ENCODE measurements at places on chromosomes 16 and 17. TPM values are rescaled to one million over a fixed set of nuclear protein-coding genes. Genes with fewer than 3 reads are reported as not detected.
A peak's percentile ranks its signal among the peaks of the same experiment; 100 is the strongest.

- no peak for DNase-seq
These were observed 10.8 kb upstream of the TPPP3 start for GRCh38 chr16:67403976-67404555.

- no peak for DNase-seq
These were observed 15.6 kb downstream of the SCGB1C2 start for GRCh38 chr17:152860-153420.

DNA sequence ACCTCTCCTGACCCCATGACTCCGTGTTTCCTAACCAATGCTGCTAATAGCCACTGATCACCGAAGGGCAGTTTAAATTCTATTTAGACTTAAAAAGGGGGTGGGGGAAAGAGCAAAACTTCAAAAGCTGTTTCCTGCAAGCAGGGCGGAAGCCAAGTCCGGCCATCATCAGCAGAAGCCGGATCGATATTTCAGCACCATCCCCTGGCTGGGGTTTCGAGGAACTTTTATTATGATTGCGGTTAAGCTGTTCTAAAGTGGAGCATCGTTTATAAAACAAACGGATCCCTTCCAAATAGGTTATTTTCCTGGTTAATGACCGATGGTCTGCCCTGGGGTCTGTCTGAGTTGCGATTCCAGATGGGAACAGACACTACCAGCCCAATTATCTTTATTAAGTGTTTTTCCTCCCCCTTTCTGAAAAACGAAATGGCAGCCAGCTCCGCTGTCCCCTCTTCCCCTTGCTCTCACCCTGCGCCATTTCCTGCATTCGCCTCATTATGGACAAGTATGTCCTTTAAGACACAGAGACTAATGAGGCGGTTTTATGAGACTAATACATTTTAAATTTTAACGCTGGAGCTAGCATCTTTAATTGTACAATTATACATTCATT lies 76.1 kb upstream of the IRX3 start:
- DNase-seq, result no peak

Gene ABCA6
- total RNA-seq, result not detected

- no peak for DNase-seq
These were observed 6.2 kb upstream of the DUSP14 start for GRCh38 chr17:37483311-37484039.

DNA sequence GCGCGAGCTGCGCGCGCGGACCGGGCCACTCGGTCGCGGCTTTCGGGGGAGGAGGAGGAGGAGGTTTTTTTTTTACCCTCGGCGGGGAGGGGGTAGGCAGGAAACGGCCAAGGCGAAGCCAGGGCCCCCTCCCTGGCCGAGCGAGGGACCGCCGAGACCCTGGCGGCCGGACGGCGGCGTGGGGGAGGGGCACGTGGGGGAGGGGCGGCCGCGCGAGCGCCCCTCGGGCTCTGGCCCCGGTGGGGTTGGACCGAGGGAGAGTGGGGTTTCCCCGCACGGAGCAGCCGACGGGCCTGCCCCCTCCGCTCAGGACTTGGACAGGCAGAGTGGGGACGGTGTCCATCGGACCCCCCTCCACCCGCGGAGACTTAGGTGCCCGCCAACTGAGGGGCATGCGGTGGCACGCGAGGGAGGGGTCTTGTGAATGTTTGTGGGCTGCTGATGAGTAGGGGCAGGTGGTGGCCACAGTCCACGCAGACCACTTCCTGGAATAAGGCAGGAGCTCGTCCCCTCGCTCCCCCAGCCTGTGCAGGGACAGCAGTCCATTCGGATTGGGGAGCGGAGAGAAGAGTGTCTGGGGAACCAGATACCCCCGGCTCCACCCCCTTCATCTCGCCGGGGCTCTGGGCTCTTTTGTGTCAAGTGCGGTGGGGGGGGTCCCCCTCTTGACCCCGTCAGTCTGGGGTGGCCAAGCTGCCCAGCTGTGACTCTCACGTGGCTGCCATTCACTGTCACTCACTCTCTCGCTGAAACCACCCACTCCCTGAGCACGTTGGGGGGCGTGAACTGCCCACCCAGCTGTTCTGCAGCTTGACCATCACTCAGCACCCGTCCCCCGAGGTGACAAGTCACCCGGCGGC lies 3.0 kb upstream of the CHD3 start:
- DNase-seq, result peak; percentile 55

GRCh38 chr17:63568563-63568962 lies 18.3 kb downstream of the DCAF7 start:
- DNase-seq, result no peak

DNA sequence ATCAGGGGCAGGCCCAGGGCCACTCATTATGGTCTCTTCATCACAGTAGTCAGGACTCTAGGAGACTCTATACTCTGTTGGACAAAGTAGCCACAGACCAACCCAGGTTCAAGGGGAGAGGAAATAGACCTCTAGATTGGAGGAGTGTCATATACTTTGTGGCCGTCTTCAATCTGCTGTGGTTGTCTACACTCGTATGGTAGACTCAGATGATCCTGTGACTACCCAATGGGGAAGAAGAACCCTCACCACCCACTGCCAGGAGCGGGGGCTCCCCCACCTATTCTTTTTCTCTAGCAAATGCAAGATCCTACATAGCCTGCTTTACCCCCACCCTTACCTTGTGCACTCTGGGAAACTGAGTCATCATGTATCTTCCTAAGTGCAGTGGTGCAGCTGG lies 80.5 kb downstream of the KSR1 start:
- DNase-seq, result no peak

Gene GCGR
- not detected for total RNA-seq

Gene TCAP
- 0.74 TPM for total RNA-seq

- DNase-seq, result no peak
These were observed 43.9 kb downstream of the MMD start for GRCh38 chr17:55377671-55378275.

Gene GFAP
- total RNA-seq, result not detected

DNA sequence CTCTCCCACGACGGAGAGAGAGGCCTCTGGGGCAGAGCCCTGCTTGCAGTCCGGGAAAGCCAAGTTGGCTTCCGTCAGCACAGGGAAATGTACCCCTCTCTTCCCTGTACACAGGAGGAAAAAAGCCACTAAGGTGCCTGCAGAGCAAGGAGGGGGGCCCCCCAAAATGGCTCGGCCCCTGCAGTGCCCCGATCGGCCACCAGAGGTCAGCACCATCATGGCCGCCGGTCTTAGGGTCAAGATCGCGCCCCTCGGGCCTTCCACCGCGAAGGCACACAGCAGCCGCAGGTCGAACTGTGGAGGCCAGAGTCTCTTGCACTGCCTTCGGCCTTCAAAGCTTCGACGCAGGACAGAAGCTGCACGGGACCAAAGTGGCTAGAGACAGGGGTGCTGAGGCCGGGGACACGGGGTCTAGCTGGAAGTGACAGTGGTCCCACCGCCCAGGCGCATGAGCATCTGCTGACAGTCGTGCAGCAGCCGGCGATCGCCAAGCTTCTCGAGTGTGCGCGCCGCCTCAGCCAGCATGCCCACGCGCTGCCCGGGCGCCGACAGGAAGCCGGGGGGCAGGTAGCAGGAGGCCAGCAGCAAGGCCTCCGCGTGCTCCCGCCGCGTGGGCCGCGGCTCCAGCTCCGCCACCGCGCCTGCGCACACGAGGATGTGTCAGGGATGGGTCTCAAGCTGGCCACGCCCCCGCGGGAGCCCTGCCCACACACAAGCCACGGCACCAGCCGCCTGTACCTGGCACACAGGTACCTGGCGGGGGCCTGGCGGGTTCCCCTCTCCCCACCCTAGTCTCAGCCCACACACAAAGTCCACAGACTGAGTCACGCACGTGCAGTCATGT lies 24.4 kb downstream of the SREBF1 start:
- peak; percentile 72 for DNase-seq

DNA sequence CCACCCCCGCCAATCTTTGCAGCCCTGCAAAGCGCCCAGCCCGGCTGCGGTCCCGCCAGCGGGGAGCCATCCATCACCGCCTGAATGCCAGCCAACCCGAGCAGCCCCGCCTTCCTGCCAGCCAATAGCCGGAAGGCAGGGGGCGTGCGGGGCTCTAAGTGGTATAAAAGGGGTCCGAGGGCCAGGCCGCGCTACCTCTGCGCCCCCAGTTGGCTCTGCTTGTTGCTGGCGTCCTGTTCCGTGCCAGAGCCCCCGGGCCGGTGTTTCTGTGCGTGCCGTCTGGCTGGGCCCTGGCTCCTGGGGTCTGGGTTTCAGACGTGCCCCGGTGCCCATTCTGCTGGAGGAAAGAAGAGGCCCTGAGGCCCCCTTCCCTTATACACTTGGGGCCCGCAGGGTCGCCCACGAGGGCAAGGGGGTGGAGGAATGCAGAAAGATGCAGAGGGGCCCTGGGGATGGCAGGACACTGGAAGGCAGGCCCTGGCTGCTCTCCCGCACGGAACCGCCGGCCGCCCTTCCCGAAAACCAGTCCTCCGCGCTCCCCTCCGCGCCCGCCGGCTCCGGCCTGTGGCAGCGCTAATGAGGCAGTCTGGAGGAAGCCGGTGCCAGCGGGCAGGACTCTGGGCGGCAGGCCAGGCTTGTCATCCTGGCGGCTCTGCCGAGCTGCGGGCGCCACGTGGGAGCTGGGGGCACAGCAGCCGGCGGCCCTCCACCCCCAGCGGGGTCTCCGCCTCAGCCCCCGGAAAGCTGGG lies 14.0 kb downstream of the COPZ2 start:
- DNase-seq, result peak; percentile 49

Gene NAGLU
- 11.9 TPM for total RNA-seq

Gene NFATC2IP
- 55.5 TPM for total RNA-seq

GRCh38 chr17:81126281-81127132 lies 38.8 kb upstream of the PVALEF start:
- DNase-seq, result no peak

DNA sequence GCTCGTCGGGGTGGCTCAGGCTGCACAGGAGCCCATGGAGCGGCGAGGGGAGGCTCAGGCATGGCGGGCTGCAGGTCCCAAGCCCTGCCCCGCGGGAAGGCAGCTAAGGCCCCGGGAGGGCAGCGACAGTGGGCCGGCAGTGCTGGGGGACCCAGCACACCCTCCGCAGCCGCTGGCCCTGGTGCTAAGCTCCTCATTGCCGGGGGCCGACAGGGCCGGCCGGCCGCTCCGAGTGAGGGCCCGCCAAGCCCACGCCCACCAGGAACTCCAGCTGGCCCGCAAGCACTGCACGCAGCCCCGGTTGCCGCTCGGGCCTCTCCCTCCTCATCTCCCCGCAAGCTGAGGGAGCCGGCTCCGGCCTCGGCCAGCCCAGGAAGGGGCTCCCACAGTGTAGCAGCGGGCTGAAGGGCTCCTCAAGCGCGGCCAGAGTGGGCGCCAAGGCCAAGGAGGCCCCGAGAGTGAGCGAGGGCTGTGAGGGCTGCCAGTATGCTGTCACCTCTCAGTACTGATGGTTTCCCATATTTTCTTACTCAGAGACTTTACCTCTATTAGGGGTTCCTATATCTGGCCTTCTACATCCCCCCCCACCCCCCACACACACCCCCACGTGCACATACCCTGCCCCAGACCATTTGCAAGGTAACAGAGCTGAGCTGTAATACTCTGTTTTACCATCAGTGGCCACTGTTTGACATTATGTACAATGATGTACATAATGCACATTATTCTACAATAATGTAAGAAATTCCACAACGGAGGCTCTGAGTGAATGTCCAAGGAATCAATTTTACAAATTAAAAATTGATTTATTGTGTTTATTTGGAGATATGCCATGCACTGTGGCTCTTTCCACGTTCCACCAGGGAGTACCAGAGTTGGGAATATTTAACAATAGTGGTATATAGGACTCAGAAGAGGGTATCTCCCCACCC lies 3.7 kb upstream of the VAT1L start:
- DNase-seq, result no peak

DNA sequence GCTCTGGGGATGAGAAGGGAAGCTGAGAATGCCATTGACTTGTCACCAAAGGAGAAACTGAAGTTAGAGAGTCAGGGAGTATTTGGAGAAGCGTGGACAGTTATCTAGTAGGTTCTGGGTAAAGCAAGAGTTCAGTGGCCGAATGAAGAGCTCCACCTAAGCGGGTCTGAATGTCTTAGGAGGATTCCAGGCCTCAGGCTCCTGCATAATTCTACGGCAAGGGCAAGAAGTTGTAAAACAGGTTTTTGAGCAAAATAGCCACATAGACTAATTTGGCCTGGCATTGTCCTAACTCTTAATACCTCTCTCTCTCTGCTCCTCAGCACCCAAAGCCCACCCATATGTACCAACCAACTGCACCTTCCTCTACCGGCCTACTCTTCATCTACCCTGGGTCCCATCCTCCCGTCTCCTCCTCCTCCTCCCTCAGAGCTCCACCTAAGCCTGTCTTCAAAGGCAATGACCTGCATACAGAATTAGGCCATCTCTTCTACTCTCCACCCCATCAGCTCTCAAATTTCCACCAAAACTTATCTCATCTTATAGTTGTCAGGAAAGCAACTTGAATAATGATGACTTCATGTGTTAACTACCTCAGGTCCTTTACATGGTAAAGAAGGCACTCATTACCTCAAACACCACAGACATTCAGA lies 42.0 kb upstream of the KCNJ2 start:
- DNase-seq, result no peak

- no peak for DNase-seq
These were observed 24.9 kb downstream of the USP31 start for GRCh38 chr16:23124315-23124714.

Gene NECAB2
- not detected for total RNA-seq

GRCh38 chr16:19073863-19074262 lies 6.4 kb downstream of the COQ7 start:
- DNase-seq, result no peak

Gene GLIS2
- 0.24 TPM for total RNA-seq

DNA sequence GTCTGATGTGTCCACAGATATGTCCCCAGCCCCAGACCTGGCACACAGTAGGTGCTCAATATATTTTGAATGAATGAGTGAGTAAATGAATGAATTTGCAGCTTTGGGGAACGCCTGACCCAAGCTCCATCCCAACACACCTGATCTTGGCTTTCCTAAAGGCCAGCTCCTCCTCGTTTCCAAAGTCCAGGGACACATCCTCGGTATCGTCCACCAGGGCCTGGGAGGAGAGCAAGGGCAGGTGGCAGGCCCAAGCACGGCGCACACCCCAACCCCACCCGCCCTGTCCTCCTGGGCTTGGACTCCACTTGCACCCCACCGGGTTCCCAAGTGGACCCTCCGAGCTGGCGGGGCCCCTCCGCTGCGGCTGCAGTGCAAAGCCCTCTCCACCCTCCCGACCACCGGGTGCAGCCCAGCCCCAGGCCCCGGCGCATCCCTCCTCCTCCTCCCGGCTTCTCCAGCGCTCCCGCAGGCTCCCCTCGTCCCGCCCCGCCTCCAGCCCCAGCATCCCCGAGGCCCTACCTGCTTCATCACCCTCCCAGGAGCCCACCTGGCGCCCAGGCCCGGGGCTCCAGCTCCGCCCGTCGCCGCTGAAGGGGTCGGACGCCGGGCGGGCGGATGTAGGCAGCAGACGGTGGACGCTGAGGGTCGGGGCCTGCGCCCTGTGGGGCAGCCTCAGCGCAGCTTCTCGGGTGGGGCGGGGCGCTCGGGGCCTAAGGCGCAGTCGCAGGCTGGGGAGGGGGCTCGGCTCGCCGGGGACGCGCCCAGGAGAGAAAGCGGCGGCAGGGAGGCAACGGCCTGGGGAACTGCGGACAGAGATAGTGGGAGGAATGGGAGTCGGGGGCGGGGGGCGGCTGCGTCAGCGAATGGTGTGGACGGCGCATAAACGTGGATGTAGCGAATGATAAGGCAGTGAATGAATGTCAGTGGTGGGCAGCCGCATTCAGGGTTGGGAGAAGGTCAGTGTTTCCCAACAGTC lies at the start of gene TVP23A:
TSS of gene TVP23A (minus strand) at position 832 of the 979 bp plus-strand sequence. CDS start at position 531, 301 bp downstream.
- no peak for DNase-seq

Gene CES4A
- total RNA-seq, result 4.9 TPM

Gene KRTAP2-2
- total RNA-seq, result not detected
